GM23248 (cell line): ENCODE measurements at places on chromosomes 5 and 9.

- DNase-seq: no peak
Observed at GRCh38 chr5:41275813-41276512, 62.6 kb upstream of the C6 start.

DNA sequence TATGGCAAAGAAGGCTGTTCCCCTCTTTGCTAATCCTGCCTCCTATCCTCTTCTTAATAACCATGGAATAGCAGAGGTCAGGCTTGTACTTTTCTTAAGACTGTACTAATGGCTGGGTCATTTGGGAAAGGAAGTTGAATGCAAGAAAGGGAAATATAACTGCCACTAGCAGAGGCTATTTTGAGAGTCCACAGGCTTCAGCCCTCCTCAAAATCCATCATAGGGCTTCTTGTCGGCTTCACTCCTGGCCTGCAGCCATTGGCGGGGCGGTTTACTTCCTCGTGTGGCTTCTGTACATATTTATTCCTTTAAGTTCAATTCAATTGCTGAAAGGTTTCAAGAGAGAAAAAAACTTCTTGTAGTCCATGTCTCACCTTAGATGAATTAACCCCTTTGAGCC, 2.8 kb upstream of the PARP8 start:
- DNase-seq: no peak

DNA sequence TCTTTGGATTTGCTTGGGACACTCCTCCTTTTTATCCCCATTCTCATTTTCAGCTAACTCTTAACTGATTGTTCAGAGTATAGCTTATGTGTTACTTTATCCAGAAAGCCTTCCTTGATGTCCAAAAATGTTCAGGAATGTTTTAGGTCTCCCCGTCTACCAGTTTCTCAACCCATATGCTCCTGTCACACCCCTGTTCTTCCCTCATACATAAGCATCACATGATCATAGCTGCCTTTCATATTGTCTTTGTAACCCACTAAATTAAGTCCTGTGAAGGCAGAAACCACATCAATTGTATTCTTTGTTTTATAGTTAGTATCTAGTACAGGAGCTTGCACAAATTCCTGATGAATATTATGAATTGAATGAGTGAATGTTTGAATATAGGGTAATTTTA, 321.9 kb upstream of the ACTBL2 start:
- no peak for DNase-seq

DNA sequence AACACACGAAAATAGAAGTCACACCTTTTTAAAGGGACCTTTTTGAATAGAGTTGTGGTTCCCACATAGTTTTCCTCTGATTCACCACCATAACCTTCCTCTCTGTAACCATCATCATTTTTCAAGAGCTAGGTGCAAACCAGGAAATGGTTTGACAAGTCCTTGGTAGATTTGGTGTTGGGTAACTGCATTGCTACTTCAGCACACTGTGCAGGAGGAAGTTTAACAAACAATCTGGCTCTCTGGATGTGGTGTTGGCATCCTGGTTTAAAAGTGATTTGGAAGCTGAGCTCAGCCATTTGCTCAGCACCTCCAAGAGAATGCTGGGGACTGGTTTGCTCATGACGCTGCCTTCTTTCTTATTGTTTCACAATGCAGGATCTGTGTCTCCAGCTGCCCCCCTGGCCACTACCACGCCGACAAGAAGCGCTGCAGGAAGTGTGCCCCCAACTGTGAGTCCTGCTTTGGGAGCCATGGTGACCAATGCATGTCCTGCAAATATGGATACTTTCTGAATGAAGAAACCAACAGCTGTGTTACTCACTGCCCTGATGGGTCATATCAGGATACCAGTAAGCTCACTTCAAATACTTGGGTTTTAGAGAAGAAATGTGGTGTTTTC, 213.1 kb downstream of the RFK start:
- peak; percentile 68 for DNase-seq

- peak; percentile 23 for DNase-seq
Observed at GRCh38 chr5:81819556-81820317, 68.8 kb upstream of the SSBP2 start.

GRCh38 chr5:149618581-149619248, 37.4 kb downstream of the ARHGEF37 start:
- DNase-seq: peak; percentile 90

DNA sequence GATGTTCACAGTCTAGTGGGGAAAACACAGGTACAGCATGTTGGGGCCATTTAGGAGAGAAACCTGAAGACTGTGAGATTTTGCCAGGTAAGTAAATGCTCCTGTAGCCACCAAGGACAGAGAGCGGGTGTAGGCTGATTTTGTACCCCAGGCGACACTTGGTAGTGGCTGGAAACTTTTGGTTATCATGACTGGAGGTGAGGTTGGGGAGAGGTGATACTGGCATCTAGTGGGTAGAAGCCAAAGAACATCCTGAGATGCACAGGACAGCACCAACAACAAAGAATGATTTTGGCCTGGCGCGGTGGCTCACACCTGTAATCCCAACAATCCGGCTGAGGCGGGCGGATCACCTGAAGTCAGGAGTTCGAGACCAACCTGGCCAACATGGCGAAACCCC, 38.8 kb upstream of the PWWP2A start:
- DNase-seq: no peak

GRCh38 chr5:9149988-9150387, 395.9 kb downstream of the SEMA5A start:
- DNase-seq: peak; percentile 72

DNA sequence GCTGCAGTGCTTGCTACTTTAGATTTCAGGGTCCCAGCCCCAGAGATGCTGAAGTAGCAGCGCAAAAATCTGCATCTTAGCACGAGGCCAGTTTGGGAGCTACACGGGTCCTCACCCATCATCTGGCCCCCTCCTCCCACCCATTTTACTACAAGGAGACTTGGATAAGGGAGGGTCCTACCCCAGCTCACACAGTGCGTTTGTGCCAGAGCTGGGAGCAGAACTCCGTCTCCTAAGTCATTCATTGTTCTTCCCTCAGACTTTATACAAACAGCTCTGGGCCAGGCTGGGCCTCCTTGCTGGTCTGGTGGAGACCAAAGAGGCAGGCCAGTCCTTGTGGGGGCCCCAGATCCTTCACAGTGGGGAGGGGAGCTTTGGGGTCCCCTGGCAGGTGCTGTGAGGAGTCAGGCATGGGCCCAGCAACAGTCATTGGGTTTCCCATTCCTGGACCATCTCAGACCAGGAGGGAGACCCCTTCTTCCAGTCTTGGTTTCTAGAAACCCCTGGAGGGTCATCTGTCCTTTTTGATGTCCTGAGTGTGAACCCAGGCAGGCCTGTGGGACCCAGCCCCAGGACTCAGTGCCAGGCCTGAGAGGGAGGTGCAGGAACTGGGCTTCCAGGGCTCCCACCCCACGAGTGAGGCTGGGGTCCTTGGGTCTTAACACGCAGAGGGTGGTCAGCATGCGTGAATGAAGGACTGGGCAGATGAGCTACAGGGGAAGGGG, 2.3 kb upstream of the IL17B start:
- DNase-seq: no peak

GRCh38 chr5:39891376-39891775, 466.6 kb upstream of the DAB2 start:
- peak; percentile 64 for DNase-seq

- DNase-seq: no peak
Observed at GRCh38 chr5:79544131-79544530, 30.2 kb upstream of the HOMER1 start.

DNA sequence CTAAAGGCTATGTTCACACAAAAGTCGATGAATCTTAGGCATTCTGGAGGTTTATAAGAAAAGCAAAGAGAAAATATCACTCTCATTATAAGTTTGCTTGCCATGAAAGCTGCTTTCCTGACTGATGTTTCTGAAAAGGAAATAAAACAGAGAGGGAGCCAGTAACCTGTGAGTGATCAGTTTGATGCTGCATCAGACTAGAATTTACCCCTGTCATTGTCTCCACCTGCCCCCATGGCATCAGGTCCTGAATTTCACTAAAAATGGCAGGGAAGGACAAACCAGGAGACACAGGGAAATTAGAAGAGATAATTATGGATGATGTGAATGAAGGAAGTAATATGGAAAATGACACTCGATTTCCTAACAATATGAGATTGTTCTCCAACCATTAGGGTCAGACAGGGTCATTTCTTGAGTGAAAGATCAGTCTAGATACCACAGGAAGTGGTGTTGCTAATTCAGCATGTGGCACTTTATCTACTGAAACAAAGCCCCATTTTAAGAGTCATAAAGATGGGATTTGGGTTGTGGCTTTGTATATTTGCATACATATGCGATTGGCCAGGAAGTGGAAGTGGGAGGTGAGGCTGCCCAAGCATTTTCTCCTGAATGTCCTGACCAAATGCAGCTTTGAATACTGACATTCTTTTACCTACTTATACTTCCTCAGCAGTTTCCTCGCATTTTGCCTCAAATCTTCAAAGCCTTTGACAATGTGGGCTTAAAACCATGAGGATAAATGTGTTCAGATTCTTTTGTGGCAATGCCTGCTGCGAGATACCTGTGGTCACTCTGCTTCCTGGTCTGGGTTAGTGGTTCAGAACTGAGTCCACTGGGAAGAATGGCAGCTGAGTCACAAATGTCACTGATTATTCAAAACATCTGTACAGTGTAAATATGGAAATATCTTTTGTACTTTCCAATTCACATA, 29.7 kb downstream of the MEGF10 start:
- DNase-seq: peak; percentile 47

DNA sequence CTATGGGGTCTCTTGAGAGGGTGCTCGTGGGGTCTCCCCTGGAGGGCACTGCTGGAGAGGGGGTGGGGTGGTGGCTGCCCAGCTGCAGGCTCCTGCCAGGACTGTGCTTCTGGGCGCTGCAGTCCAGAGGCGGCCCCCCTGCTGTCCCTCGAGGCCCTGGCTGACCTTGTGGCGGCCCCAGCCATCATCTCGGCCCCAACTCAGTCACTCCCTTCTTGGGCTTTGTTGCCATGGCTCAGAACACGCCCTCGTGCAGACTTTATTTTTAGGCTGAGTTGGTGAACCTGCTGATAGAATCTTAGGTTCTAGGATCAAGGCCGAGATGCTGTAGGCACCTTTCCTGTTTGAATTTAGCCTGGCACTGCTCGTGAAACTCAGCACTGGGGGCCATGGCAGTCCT, 22.8 kb downstream of the FBXW5 start:
- DNase-seq: no peak

DNA sequence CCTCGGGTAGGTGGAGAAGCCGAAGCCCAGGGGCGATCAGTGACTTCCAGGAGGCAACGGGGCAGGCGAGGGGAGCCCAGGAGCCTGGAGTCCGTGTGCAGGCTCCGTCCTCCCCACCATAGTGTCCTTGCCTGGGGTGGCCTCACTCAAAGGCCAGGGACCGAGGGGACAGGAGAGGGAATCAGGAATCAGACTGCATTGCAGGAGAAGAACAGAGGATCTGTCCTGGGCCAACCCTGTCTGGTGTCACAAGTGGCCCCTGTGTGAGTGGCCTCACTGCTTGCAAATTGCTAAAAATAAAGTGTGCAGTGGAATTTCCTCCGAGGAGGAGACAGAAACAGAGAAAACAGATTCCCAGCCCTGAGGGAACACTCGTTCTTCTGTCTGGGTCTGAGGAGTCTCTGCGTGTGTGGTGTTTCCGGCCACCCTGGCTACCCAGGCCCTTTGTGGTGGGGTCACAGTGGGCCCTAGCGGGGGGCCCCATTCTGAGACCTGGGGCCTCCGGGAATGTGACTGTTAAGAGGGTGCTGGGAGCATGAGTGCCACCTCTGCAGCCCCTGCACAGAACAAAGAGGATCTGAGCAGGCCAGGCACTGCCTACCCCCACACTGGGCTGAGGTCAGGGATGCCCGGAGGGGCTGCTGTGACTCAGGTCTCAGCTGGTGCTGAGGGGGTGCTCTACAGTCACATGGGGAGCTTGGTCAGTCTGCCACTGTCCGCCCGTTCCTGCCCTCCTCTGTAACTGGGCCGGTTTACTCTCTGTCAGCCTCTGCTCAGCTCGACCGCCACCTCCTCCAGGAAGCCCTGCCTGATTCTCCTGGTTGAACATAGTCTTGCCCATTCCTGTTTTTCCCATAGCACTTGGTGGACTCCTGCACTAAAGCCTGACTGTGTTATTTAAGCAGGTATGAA, 7.4 kb downstream of the TRAF1 start:
- no peak for DNase-seq

- DNase-seq: no peak
Observed at GRCh38 chr9:137387114-137387890, 35.7 kb downstream of the EXD3 start.

GRCh38 chr9:124658165-124659017, 112.7 kb downstream of the NR6A1 start:
- DNase-seq: peak; percentile 93

DNA sequence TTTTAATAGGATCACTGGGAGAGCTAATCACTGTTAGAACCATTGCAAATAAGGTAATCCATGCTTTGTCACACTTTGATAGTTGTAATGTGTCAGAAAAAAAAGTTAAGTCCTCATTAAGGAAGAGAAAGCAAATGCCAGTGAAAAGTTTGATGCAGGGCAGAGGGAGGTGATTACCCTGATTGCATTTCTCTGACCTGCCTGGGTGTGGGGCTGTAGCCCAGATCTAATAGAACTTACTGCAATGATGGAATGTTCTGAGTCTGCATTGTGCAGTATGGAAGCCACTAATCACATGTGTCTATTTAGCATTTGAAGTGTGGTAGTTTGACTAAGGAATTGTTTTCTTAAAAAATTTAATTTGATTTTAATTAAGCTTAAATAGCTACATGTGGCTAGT, 202.7 kb downstream of the ATP10B start:
- no peak for DNase-seq

DNA sequence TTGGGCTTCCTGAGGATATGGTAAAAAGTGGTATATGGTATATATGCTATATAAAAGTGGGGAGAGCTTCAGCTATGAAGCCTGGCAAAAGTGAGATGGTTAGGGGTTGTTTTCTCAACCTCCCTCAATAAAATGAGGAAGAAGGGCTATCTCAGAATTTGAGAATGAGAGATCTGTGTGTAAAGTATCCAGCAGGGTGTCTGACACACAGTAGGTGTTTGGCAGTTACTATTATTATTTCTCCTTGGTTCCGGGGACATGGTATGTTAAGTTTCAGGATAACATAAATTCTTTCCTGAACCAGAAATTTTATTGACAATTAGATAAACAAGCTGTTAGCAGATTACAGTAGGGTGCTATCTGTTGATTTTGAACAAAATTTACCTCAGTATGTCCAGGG, 94.1 kb downstream of the DENND1A start:
- DNase-seq: no peak

- DNase-seq: no peak
Observed at GRCh38 chr9:122822938-122823337, 5.5 kb downstream of the PDCL start.

DNA sequence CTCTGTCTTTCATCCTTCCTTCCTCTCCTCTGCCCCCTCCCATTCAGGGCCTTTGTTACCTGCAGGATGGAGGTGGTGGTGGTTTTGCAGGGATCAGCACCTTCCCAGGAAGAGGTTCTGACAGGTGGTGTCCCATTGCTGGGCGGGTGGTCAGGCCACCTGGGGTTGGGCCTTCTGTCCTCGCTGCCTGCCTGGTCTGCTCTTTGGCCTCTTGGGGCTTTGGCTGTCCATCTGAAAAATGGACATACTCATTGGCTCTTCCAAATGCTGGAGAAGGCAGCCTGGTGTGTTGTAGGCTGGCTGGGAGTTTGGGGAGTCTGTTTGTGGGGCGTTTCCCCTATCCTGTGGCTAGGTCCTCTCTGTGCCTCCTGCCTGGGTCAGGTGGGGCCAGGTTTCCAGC, 4.3 kb downstream of the RXRA start:
- DNase-seq: no peak
